ENCODE measurements at places on chromosomes 3 and 15. TPM values are rescaled to one million over a fixed set of nuclear protein-coding genes. Genes with fewer than 3 reads are reported as not detected.

The GRAMD2A gene
- not detected for total RNA-seq

The CACNA1D gene
- 1.9 TPM for total RNA-seq

The GPR160 gene
- 14.4 TPM for total RNA-seq

- DNase-seq: peak; percentile 76
Measured at GRCh38 chr3:71069797-71070196, 513.7 kb downstream of the FOXP1 start.

The AHSG gene
- total RNA-seq: 0.14 TPM

- DNase-seq: no peak
Measured at GRCh38 chr15:67906382-67906781, 66.5 kb upstream of the RNU6-1 start.

The ITGB5 gene
- total RNA-seq: 1.6 TPM

GRCh38 chr3:28171962-28172361 is 69.5 kb upstream of the CMC1 start:
- DNase-seq: no peak

- DNase-seq: no peak
Measured at GRCh38 chr15:66896611-66897010, 168.8 kb upstream of the SMAD3 start.

GRCh38 chr15:25897658-25898057 is 34.5 kb upstream of the ATP10A start:
- DNase-seq: no peak

GRCh38 chr3:13637311-13637891 is 88.5 kb downstream of the FBLN2 start:
- no peak for DNase-seq

GRCh38 chr3:64098670-64099069 is 75.4 kb upstream of the PSMD6 start:
- DNase-seq: no peak

- no peak for DNase-seq
Measured at GRCh38 chr3:10445561-10446175, 59.7 kb downstream of the ATP2B2 start.

The TMC3 gene
- total RNA-seq: not detected

The PAK6 gene
- 0.51 TPM for total RNA-seq

DNA sequence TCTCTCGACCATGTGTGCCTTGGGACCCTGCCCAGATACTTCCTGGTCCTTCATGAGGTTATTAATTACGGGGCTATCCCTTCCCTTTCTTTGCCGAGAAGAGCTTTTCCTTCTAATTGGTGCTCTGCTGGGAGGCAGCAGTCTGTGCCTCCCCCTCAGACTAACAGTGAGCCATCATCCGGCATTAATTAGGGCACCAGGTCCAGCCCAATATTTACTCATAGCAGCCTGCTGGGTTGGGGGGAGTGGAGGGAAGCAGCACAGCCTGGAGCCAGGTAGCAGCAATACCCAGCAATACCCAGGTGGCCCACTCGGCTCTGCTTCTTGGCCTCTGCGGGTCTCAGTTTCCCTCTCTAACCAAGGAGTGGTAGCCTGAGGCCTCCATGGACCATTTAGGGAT is 20.1 kb downstream of the CACNA2D2 start:
- no peak for DNase-seq

The CCR1 gene
- total RNA-seq: 0.51 TPM

GRCh38 chr3:160126761-160127160 is 98.5 kb upstream of the C3orf80 start:
- DNase-seq: no peak

The CAMP gene
- total RNA-seq: not detected

GRCh38 chr3:150370122-150370602 is 37.9 kb upstream of the TSC22D2 start:
- no peak for DNase-seq

DNA sequence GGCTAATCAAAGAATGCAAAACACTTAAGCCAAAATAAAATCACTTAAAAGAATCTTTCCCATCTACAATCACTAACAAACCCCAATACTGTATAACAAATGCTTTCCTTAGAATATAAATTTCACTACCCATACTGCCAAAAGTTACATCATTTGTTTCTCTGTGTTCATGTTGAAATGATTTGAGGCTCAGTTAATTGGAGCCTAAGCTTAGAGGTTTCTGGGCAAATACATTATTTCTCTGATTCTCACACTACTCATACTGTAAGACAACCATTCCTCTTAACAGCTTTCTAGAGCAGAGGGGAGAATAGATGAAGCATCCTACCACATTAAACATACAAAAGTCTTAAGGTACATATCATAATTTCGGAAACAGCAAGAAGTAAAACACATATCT is 2.1 kb downstream of the RIOX2 start:
- no peak for DNase-seq

DNA sequence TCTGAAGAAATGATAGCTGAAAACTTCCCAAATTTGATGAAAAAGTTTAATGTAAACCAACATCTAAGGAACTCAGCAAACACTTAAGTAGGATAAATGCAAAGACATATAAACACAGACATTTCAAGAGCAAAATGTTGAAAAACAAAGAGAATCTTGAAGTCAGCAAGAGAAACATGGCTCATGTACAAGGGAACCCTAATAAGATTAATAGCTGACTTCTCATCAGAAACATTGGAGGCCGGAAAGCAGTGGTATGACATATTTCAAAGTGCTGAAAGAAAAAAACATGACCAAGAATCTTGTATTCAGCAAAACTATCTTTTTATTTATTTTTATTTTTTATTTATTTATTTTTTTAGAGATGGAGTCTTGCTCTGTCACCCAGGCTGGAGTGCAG is 10.6 kb upstream of the PRKCI start:
- no peak for DNase-seq

- DNase-seq: peak; percentile 38
Measured at GRCh38 chr15:99343881-99344551, 92.7 kb downstream of the LRRC28 start.

DNA sequence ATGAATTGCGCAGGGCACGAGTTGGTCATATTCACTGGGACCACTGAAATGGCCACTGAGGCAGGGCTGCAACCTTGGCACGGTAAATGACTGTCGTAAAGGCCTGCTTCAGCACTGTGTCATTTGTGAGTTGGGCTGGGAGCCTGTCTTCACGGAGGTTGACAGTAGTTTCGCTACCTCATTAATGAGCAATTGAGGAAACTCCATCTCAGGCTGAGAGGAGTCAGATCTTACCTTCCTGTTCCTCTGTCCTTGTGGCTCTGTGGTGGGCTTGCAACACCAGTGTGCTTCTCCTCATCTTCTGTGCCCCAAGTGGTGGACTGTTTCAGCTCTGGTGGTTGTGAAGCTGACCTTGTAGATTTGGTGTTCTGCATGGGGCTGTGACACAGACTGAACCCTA is 80.1 kb upstream of the EIF1B start:
- no peak for DNase-seq

The XCR1 gene
- not detected for total RNA-seq

DNA sequence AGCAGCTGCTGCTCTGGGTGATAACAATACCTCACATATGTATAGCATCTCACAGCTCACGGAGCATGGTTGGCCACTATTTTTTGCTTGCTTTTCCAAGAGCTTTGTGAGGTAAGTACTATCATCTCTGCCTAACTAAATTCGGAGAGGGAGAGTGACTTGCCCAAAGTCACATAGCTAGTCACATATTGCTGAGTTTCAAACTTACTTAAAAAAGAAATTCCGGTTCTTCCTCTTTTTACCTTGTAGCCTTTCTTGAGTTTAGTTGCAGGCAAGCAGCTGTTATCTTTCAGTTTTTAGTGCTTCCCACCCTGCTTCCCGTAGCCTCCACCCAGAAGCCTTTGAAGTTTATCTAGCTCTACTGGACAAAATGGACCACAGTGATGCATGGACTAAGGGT is 309.2 kb downstream of the PDCD6IP start:
- DNase-seq: no peak

The CPLX3 gene
- 0.17 TPM for total RNA-seq

DNA sequence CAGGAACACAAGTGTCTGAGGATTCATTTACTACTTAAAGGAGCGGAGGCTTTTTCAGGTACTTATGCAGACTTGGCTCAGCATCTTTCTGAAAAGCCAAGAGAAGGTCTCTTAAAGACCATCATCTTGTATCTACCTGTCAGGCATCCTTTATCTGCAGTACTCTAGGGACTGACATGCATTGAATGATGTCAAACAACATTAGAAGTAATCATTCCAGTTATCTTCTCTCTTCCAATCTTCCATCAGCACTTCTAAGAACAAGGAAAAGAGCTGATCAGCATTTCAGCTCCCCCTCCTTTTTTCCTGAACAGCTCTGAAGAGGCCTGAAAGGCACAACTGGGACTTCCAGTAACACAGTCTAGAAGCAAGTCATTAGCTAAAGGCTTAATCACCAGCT is 214.8 kb downstream of the KCNH8 start:
- DNase-seq: no peak

DNA sequence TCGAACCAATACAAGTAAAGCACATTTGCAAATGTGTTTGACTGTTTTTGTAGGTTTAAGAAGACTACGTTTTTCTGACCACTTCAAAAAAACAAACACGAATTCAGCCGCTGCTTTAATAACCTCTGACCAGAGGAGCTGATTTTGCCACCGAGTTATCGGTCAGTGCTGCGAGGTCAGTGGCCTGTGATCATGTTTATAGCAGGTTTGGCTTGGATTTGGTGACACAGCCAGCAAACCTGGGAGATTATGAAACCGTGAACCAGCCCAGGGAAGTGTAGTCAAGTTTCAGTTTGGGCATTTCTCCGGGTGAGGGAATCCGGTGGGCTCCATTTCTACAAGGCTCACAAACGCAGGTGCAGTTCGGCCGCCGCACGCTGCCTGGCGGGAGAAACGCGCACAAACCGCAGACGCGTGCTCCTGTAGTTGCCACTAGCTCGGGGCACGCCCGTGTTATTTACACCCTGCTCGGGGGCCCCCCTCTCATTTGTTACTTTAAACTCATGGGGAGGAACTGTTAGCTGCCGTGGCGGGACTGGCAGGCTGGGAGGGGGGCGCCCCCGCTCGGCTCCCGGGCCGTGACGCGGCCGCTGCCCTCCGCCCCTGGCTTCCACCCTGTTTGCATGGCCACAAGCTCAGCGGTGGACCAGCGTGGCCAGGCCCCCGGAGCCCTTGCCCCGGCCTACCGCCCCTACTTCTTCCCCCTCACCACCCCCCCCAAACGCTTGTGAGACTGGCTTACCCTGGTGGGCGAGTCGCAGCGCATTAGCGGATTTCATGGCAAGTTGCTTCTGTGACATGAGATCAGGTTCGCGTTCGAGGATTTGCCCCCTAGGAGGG is 13.6 kb upstream of the ONECUT1 start:
- DNase-seq: no peak

DNA sequence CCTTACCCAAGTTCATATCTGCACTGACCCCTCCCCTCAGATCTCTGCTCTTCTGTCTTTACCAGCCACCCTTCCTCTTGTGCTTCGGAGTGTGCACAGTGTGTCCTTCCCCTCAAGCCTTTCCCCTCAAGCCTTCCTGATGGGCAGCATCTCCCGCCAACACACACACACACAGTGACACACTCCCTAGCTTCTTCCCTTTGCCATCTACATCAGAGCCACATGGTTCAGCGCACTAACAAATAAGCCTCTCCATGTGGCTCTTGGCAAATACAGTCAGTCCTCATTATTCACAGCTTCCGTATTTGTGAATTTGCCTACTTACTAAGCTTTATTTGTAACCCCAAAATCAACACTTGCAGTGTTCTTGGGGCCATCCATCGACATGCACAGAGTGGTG is 37.5 kb downstream of the SH3BP5 start:
- no peak for DNase-seq

The CD96 gene
- total RNA-seq: 88.9 TPM

- DNase-seq: no peak
Measured at GRCh38 chr3:195820901-195821300, 9.2 kb upstream of the MUC4 start.

GRCh38 chr3:156617145-156617544 is 57.2 kb upstream of the TIPARP start:
- DNase-seq: no peak

The GRIP2 gene
- total RNA-seq: not detected

DNA sequence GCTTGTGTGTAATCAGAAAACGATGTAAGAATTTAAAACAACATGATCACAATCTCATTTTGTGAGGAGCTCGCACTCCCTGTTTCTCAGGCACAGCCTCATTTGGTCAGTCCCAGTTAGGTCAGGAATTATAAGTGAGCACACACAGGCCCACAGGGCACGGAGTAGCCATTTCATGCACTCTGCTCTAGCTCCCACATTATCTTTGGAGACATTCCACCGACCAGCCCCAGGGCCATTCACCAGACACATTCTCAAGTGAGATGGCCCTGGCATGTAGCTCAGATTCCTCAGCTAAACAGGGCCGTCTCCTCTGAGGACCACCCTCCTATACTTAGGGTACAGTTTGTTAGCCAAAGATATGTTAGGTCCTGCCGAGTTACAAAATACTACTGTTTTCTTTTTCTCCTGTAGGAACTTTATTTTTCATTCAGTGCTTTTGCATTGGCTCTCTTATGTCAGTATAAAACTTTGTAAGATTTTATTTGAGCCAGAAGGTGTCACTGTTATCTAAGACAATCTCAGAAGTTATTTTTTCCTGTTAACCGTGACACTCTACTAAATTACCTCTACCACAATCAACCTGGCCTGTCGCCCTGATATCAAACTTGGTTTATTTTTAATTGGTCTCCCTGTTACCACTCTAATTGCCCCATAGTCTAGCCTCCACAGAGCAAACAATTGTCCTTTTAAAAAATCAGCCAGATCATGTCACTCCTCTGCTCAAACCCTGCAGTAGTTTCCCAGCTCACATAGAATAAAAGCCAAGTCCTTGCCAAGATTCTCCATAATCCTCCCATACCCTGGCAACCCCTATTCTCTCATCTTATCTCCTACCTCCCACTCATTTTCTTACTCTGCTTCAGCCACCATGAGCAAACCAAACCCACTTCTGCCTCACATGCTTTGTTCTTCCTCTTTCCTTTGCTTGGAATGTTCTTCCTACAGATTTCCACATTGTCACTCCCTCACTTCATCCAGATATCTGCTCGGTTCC is 105.7 kb downstream of the PPP2R3A start:
- no peak for DNase-seq

The AMOTL2 gene
- total RNA-seq: 0.07 TPM

The ZNF106 gene
- 66.2 TPM for total RNA-seq

GRCh38 chr3:133426721-133427120 is 26.9 kb downstream of the BFSP2 start:
- no peak for DNase-seq

DNA sequence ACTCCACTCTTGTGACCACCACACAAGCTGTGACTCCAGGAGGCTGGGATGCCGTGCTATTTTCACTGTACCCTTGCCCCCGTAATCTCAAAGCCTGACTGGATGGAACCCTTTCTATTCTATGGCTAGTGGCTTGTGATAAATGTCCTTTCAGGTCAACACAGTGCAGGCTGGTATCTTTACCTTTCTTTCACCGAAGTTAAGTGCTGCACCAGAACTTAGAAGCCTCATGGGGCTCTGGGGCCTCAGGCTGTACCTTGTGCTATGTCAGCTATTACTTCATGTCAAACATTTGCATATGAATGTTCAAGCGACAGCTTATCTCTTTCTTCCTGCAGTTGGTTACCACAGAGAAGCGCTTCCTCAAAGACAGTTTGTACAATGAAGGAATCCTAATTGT is 66.8 kb downstream of the RPL39L start:
- DNase-seq: no peak

DNA sequence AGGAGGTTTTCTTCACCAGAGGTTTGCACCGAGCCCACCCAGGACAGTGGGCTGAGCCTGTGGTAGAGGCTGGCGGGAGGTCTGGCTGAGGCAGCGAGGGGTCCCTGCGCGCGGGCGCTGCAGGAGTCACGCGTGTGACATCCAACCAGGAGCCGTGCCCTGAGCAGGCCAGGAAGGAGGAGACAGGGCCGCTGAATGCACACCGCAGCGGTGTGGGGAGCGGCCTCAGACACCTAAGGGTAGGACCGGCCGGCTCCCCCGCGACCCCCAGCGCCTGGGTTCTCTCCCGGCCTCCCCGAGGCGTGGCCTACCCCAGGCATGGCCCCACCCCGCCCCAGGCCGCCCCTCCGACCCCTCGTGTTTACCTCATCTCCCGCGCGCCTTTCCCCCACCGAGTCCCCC is 412 bp downstream of the SLC41A3 start:
- DNase-seq: peak; percentile 58
